Stimulated activated CD4-positive, alpha-beta T cell treated with anti-CD3 and anti-CD28 coated beads, TNF-alpha, amount 100 ng/mL, for 1 hour (primary cell): ENCODE measurements at places on chromosomes 16 and 17.

DNA sequence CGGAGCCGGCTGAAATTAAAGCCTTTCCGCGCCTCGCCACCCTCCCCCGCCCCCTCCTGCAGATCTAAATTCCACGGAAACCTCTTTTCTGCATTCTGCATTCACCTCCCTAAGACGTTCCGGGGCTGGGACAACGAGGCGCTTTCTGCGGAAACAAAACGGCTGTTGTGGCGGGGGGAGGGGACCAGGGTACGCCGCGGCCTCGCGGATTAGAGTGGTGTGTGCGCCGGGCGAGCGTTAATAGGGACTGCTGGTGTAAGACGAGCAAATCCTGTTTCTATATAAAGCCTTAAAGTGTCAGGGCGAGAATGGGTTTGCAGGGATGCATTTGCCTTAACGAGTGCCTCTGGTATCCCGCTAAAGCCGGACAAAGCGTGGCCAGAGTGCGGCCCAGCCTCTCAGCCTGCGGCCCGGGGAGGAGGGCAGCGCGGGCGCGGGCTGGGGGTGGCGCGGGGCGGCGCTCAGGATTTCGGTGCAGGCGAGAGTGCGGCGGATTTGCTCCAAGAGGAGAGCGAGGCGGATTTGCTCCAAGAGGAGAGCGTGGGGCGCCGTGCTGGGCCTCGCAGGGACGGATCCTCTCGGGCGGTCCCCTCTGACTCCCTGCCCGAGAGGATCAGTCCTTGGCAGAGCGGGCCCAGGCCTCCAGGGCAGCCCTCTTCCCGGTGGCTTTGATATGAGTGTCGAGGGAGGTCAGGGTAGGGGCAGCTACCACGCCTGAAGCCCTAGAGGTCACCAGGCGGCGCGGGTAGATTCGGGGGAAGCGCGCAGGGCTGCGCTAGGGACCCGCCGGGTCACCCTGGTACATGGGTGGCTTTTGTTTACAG lies 5.1 kb downstream of the BAHCC1 start:
- DNase-seq, result no peak

DNA sequence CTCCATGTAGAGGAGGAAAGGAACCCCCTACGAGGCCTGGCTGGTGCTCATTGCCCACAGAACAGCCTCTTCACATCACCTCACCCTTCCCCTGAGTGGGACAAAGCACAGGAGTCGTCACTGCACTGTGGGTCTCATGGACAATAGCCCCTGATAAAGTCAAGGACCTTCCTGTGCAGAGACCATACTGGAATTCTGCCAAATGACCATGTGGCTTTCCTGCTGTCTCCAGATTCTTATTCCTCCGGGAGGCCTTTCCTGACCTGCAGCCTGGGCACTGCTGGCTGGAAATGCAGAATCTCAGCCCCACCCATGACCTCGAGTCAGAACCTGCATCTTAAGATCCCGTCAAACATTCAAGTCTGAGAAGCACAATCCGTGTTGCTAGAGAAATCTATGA lies 60.5 kb upstream of the ERN1 start:
- DNase-seq, result no peak

- no peak for DNase-seq
Observed at GRCh38 chr17:67392111-67392510, 15.0 kb downstream of the PITPNC1 start.

GRCh38 chr16:28878083-28878926 lies at the start of gene ATP2A1:
Gene ATP2A1 (plus strand): TSS chr16:28878488. CDS start chr16:28878672, 184 bp downstream.
- no peak for DNase-seq

- no peak for DNase-seq
Observed at GRCh38 chr16:47142486-47142820, 1.3 kb downstream of the NETO2 start.

DNA sequence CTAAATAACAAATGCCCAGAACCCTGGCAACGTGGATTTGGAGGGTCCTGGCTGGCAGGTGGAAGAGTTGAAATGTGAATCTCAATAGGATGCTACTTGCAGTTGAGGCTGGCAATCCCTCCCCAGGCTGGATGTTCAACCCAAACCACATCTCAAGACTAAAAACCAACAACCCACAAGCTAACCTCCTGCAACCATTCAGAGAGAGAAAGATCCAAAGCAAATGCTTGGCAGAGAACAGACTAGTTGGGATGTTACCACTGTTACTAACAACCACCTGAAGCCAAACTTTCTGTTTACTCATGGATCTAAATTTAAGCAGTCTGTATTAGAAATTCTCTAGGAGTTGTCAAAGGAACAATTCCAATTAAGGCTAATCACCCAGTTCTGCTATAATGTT lies 27.9 kb downstream of the SMG6 start:
- no peak for DNase-seq

DNA sequence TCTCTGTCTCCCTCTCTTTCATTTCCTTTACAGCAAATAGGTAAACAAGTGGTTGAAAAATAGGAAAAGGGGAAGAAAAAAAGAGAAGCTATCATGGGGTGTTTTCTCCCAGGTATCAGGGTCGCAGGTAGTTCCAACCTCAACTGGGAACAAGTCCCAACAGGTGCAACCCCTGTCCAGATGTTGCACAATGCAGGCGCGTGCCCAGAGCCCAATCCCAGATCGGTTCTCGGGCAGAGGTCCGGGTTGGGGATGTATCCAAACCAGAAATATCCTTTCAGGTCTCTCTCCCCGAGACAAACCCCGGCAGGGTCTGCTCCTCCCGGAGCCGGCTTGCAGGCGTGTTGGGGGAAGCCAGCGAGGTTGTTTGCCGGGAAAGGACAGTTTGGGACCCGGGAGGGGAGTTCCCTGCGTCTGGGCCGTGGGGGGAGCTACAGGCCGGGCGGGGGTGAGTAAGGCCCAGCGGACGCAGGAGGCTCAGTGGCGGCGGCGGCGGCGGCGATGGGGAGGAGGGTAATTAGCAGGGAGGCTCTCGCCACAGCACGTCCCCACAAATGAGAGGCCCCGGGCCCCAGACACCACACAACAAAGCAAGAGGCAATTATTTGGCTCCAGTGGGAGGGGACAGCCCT lies 21.2 kb upstream of the SP6 start:
- DNase-seq, result no peak

GRCh38 chr17:17044846-17045561 lies 2.7 kb downstream of the MPRIP start:
- no peak for DNase-seq

DNA sequence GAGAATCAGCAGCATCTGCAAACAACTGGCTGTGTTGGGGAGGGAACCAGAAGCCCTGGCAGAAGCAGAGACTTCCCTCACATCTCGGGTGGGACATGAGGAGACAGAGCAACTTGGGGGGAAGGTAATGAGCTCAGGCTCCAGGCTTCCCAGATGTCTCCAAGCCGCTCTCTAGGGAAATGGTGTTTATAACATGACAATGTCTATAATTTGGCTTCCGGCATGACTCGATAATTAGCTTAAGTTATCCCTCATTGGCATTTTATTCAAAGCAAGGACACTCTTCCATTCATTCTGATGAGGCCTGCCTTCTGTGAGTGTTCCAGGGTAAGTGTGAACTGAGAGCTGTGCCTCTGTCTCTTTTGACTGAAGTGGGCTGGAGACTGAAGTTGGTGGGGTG lies 14.7 kb upstream of the MLLT6 start:
- DNase-seq, result no peak

GRCh38 chr17:82888583-82889495 lies 49.0 kb upstream of the ZNF750 start:
- no peak for DNase-seq

DNA sequence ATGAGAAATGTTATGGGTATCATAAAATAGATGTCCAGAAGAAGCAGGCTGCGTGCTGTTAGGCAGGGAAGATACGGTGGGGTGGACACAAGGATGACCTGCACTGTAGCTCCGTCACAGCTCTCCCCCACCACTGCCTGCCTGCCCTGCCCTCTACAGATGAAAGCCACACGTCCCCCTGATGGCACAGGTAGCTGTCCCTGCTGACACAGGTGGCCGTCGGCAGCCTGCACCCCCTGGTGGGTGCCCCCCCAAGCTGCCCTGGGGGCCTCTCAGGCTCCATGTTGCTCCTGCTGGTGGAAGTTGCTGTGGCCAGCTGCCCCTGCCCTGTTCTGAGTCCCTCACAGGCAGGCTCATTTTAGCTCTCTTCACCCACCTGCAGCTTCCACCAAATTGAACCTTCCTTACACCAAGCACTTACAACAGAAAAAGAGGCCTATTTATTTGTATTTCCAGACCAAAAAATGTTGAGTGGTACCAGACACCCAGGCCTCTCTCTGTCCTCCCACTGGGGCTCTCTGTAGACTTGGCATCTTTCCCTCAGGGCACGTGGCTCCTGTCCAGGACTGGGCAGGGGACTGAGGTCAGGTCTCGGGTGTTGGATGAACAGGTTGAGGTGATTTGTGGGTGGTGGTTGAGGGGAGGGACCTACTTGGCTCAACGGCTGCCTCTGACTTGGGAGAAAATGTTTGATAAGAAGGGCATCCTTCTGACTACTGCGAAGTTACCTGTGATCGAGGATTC lies 50.1 kb upstream of the CACNG5 start:
- no peak for DNase-seq

DNA sequence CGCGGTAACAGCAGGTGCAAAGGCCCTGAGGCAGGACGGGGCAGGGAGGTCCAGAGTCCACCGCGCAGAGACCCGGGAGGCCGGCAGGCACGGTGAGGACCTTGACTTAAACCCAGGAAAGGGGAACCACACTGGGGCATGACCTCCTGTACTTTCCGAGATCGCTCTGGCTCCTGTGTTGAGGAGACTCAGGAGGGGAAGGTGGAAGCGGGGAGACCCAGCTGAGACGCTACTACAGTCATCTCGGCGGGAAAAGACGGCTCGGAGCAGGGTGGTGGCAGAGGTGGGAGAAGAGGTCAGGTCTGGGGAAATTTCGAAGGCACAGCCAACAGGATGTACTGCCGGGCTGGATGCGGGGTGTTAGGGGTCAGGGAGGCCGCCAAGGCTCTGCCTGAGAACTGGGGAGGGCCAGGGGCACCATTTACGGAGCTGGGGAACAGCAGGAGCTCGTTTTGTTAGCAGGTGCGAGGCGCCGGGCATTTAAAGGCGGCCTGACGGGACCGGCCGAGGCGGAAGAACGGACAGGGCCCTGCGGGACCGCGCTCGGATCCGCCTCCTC lies 22.3 kb downstream of the NPTX1 start:
- no peak for DNase-seq

DNA sequence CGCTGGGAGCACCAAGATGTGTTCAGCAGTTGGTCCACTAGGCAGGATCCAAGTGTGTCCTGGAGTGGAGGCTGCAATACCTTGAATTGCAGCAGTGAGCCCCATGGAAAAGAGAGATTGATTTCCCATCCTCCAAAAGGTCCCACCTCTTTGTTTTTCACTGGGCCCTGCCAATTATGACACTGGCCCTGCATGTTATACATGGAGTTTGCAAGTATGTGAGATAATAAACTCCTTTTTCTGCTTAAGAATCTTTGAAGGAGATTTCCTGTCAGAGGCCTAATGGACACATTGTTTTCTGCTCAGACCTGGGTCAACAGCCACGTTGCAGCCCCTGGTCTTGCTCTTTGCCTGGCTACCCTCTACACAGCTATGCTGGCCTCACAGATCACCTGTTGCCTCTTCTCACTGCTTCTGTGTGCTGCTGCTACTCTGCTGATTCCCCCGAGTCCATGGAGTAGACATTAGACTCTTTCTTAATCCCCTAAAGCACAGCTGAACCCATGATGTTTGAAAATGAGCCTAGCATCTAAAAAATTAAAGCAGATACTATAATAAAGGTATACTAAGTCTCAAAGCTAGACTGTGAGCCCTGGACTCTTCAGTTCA lies 341.9 kb upstream of the CDH11 start:
- DNase-seq, result no peak

GRCh38 chr16:66996324-66996982 lies 8.1 kb downstream of the CES4A start:
- DNase-seq, result no peak
